ENCODE measurements at places on chromosomes 6 and 20. TPM values are rescaled to one million over a fixed set of nuclear protein-coding genes. Genes with fewer than 3 reads are reported as not detected.

The CYP21A2 gene
- total RNA-seq: not detected

The LY6G6D gene
- not detected for total RNA-seq

The CAGE1 gene
- not detected for total RNA-seq

The CPNE1 gene
- 135 TPM for total RNA-seq
